ENCODE measurements at places on chromosomes 12 and 14. TPM values are rescaled to one million over a fixed set of nuclear protein-coding genes. Genes with fewer than 3 reads are reported as not detected.

Gene OR4K5
- total RNA-seq = not detected

Gene IGF1
- 0.13 TPM for total RNA-seq

Gene ESR2
- 0.40 TPM for total RNA-seq

Gene AQP6
- total RNA-seq = not detected

Gene CCDC38
- total RNA-seq = not detected

Gene CBLN3
- 5.3 TPM for total RNA-seq
